Daoy (cell line): ENCODE measurements at places on chromosomes 3 and 15. TPM values are rescaled to one million over a fixed set of nuclear protein-coding genes. Genes with fewer than 3 reads are reported as not detected.

- no peak for DNase-seq
These were observed 5.3 kb downstream of the FOXP1 start for GRCh38 chr3:71578054-71578751.

DNA sequence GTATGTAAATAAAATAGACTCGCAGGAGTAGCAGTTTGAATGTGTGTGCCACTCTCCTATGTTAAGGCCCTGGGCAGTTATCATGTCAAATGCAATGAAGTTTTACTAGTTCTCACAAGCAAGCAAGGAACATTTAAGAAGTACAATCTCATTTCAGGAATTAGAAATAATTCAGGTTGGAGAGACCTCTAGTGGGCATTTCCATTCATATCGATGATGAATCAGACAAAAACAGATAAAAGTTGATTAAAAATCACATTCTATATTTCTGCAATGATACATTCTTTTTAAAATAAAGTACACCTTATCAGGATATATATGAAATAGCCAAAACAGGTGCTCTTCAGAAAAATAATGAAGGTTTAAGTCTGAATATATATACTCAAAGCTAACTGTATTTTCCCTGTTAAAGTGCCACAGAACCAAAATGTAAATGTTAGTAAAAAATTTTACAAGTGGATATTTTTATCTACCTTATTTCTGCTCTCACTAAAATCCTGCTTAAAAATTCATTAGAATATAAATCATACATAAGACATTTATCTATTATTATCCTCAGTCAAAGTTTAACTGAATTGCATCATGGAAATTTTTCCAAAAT is 492.4 kb upstream of the FRG2C start:
- no peak for DNase-seq

DNA sequence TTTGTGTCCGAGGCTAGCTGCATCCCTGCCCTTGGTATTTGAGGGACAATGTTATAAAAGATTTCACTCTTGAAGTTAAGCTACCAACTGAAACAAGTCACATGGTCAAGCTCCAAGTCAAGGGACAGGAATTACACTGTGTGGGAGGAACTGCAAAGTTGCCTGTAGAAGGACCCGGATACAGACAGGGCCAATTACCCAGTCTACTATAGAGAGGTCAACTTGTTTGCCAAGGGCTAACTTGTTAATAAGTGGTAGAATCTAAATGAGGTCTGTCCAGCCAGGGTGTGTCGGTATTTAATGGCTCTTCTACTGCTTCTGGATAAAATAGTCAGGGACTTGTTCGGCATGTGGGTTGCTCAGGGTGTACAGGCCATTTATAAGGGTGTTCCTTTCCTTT is 55.7 kb downstream of the PTPRG start:
- no peak for DNase-seq

DNA sequence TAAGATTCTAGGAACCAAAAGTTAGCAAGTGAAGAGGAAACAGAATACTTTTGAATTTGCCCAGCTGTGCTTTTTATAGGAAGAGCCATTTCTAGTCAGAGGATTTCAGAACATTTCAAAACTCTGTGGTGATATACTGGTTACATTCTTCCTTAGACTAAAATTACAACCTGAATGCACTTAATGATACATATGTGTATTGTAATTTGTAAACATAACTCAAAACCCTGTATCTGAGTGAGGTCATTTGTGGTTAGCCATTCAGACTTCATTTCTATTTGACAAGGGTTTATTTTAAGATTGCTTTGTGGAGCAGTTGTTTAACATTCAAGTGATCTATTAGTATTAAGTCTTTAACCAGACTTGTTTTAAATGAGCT is 59.4 kb upstream of the TRIM71 start:
- DNase-seq: no peak

GRCh38 chr3:8317661-8318649 is 183.7 kb upstream of the LMCD1 start:
- DNase-seq: no peak

DNA sequence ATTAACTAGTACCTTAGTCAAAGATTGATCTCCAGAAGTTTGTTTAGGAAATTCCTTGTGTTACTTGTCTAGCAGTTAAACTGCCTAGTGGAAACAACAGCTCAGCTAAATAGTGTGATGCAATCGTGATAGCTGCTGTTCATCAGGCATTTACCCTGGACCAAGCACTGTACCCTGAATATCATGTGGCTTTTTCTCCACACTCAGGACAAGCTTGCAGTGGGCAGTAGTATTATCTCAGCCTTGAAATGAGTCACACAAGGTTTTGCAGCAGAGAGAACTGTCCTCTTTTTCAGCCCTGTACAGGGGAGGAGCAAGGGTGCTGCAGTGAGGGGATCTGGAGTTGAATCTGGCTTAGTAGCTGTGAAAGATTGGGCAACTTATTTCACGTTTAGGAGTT is 208.4 kb downstream of the TP63 start:
- peak; percentile 11 for DNase-seq

DNA sequence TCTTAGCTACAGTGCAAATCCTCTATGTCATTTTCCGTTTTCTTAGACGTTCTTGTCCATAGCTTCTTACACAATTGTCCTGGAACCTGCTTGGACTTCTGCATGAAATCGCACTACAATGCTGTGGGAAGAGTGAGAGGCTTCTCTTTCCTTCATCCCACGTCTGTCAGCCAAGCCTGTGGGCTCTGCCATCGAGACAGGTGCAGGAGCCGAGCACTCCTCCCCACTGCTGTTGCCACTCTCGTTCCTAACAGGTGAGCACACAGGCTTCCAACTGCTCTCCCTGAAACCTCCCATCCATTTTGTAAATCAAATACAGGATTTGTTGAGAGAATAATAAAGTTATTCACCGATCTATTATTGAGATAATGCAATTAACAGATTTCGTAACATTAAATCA is 23.5 kb downstream of the ZXDC start:
- no peak for DNase-seq

DNA sequence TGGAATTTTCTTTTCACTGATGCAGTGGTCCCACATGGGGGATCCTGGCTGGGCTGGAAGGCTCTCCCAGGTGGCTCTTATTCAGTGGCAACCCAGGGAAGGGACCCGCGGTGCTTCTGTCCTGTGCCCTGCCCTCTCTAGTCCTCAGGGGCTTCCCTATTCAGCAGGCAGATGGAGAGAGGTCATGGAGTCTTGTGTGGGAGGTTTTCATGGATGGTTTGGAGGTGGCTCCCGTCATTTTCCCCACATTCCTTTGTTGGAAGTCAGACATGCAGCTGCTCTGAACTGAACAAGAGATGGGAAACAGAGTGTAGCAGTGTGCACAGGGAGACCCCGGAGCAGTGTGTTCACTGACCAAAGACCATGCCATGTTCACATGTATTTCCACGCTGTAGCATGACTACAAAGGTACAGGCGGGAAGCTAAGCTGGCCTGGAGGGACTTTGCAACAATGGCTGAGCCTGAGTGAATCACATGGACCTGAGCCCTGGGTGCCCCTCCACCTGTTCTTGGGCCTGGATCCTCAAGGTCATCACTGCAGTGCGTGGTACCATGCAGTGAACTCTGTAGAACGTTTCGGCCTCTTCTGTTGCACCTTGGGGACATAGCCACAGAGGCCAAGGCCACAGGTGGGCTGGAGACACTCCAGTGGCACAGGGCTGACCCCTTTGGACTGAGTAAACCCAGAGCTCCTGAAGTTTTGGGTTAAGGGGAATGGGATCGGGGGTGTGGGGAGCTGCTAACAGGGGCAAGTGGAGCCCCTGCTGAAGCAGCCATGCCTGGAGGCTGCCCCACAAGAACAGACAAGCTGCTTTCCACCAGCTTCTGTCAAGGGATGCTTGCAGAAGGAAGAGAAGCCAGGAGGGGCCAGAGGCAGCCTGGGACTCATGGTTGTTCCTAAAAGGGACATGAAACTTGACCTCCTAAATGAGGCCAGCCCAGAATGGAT is 123.0 kb downstream of the ASB7 start:
- peak; percentile 82 for DNase-seq

GRCh38 chr3:30024466-30024865 is 581.9 kb upstream of the TGFBR2 start:
- DNase-seq: no peak

GRCh38 chr3:189212681-189213080 is 40.9 kb downstream of the TPRG1 start:
- DNase-seq: no peak

Gene BLM
- 23.5 and 24.8 TPM in 2 replicates for total RNA-seq

Gene CLRN1
- total RNA-seq: not detected in 2 replicates

Gene PLAAT1
- 8.6 and 9.4 TPM in 2 replicates for total RNA-seq
